ENCODE measurements at places on chromosomes 1 and 21. TPM values are rescaled to one million over a fixed set of nuclear protein-coding genes. Genes with fewer than 3 reads are reported as not detected.

The TCHHL1 gene
- not detected for total RNA-seq

The AMPD1 gene
- not detected for total RNA-seq

The LAMC2 gene
- total RNA-seq: 2.8 TPM

The ZCCHC17 gene
- total RNA-seq: 30.0 TPM

The PEX19 gene
- 43.7 TPM for total RNA-seq

DNA sequence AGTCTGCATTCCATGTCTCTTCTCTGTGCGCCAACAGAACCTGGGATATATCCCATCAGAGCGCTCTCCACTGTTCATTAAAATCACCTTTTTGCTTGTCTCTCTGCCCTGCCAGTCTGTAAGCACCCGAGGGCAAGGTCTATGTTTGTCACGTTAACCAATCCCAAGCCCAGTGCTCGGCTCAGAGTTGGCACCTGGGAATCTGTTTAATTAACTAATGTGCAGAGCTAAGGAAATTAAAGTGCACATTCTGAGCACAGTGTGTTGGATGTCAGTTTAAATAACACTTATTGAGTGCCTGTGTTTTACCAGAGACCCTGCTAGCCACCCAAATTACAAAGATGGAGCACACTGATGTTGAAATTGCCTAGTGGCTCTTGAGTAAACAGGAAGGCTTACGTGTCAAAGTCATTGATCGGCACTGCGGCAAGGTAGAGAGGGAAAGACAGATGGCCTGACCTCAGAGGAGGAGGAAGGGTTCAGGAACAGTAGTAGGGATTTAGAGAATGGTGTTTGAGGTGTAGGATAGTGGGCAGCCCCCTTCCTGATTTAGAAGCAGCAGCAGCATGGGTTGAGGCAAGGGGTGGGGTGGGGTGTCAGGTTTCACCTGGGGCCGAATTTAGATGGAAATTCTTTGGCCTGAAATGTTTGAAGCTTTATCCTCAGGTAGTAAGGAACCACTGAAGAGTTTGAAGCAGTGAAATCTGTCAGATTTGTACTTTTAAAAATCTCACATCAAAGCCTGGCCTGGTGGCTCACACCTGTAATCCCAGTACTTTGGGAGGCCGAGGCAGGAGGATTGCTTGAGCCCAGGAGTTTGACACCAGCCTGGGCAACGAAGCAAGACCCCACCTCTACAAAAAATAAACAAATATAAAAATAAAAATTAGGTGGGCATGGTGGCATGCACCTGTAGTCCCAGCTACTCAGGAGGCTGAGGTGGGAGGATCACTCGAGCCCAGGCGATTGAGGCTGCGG lies 7.7 kb downstream of the ARMH1 start:
- H3K27me3 ChIP-seq: no peaks in the 10 kb centered on the region
- peaks cover 4% of the 10 kb centered on the region for H3K4me1 ChIP-seq
- H3K36me3 ChIP-seq: no peaks in the 10 kb centered on the region
- no peak for DNase-seq

GRCh38 chr1:60091195-60091715 lies 17.7 kb upstream of the C1orf87 start:
- no peak overlapping the region for H3K27ac ChIP-seq
- H3K36me3 ChIP-seq: no peaks in the 10 kb centered on the region
- no peak for DNase-seq
- no peaks in the 10 kb centered on the region for H3K4me1 ChIP-seq

DNA sequence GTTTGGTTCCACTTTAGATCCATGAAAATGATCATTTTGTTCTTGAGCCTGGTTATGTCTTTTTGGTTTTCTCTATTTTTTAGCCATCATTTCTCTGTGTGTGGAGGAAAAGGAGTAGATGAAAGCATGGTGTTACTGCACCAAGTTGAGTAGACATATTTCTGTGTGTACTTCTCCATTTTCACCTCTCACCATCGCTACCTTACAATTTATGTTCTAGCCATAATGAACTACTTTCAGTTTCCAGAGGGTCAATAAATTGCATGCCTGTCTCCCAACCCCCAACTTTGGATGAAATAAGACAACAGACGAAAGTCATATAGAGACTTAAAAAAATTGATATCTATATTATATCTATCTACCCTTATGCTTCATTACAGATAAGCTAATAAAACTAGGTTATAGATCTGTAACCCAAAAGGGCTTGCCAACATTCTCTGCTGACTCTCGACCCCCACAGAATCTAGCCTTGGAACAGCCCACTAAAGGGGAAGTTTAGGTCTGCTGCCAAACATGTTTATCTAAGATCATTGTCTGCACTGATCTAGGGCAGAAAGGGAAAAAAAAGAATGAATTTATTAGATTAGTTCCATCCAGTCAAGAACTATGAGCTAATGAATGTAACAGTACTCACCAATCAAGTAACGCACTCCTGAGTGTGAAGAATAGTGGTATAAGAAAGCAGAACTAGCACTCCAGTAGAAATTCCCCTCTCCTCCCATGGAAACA lies 7.5 kb upstream of the MAN1A2 start:
- no peak for DNase-seq
- no peaks in the 10 kb centered on the region for H3K27me3 ChIP-seq
- H3K36me3 ChIP-seq: no peaks in the 10 kb centered on the region
- H3K4me3 ChIP-seq: no peak overlapping the region
- H3K27ac ChIP-seq: no peak overlapping the region
- H3K4me1 ChIP-seq: no peaks in the 10 kb centered on the region

- no peak overlapping the region for H3K4me3 ChIP-seq
- no peak for DNase-seq
- no peaks in the 10 kb centered on the region for H3K27me3 ChIP-seq
- peaks cover 19% of the 10 kb centered on the region for H3K36me3 ChIP-seq
Measured at GRCh38 chr1:226360106-226360746, 47.7 kb downstream of the PARP1 start.

DNA sequence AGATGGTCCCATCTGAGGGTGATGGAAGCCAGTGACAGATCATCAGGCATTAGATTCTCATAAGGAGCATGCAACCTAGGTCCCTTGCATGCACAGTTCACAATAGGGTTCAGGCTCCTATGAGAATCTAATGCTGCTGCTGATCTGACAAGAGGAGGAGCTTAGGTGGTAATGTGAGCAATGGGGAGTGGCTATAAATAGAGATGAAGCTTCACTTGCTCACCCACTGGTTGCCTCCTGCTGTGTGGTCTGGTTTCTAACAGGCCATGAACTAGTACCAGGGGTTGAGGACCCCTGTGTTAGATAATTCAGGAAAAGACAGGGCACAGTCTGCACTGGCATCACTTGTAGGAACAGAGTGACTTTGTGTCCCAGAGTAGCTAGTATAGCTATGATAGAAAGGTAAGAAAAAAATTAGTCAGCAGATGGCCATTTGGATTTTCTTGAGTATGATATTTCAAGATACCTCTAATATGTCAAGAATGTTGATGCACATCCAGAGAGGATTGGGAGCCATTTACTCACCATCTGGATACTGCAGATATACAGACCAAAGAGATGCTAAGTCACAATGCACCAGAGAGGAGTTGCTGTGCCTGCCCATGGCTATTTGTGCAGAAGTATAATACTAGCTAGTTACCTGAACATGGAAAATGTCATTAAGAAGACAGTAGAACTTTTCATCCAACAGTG lies 53.6 kb downstream of the ADCY10 start:
- H3K27me3 ChIP-seq: no peaks in the 10 kb centered on the region
- no peak for DNase-seq
- H3K27ac ChIP-seq: no peak overlapping the region
- no peaks in the 10 kb centered on the region for H3K4me1 ChIP-seq
- no peak overlapping the region for H3K4me3 ChIP-seq

DNA sequence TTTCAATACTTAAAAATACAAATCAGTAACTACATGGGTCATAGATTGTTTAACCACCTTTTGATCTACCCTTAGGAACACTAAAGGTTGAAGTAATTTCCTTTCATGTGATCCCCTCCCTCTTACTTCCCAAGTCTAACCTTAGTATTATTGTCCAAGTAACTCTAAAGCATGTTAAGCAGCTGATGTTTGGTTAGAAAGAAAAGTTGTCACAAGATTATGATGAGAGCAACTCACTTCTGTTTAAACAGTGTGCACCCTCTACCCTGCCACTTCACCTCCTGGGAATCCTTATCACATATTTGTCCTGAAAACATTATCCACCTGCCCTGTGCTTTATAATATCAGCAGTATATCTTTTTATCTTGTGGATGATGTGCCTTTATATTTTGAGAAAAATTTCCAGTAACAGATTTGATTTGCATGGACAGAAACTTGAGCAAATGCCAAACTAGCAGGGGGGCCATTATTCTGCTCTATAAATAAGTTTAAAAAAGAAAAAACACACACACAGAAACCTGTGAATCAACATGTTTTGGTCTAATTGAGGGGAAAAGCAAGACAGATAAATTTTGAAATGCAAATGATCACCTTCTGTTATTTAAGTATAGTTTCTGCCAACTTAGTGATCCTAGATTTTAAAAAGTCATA lies 194.3 kb downstream of the RPS6KC1 start:
- H3K4me1 ChIP-seq: no peaks in the 10 kb centered on the region
- DNase-seq: no peak
- no peak overlapping the region for H3K27ac ChIP-seq
- H3K36me3 ChIP-seq: no peaks in the 10 kb centered on the region

DNA sequence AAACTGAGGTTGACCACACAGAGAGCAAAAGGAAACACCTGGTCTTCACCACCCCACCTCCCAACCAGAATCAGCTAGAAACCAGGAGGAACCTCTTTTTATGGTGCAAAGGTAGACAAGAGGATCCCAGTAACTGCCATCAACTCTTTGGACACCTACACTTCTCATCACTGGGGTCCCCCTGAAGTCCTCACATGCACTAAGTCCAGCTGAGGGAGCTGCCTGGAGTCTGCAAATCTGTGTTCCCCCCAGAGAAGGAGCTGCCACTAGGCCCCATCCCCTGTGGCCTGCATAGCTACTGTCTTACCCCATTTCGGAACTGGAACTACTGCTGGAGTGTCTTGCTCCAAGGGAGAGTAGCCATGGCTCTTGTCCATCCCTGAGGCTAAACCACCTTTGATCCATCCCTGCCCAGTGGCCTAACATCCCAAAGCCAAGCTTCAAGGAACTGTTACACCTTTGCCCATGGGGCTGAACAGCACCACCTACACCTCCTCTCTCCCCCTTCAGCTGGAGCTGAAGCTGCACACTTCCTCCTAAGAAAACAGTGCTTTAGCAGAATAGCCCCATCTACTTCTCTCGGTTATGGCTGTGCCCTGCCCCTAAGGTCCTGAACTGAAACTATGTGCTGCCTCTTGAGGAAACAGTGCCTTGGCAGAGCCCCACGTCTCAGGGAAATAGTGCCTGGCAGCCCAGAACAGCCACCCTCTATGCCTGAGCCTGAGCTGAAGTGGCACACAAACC lies 85.4 kb upstream of the CD53 start:
- no peak for DNase-seq
- no peaks in the 10 kb centered on the region for H3K4me1 ChIP-seq
- no peaks in the 10 kb centered on the region for H3K36me3 ChIP-seq

- no peak overlapping the region for H3K27ac ChIP-seq
- H3K27me3 ChIP-seq: no peaks in the 10 kb centered on the region
- no peaks in the 10 kb centered on the region for H3K4me1 ChIP-seq
Measured at GRCh38 chr1:3511306-3511705, 56.8 kb downstream of the ARHGEF16 start.

- H3K4me1 ChIP-seq: peaks cover 12% of the 10 kb centered on the region
- peak; percentile 92 for DNase-seq
- H3K36me3 ChIP-seq: no peaks in the 10 kb centered on the region
Measured at GRCh38 chr1:17865912-17866739, 111.0 kb downstream of the ACTL8 start.

GRCh38 chr1:236120721-236121153 lies 21.6 kb upstream of the GPR137B start:
- H3K4me1 ChIP-seq: no peaks in the 10 kb centered on the region
- H3K27ac ChIP-seq: no peak overlapping the region
- H3K36me3 ChIP-seq: no peaks in the 10 kb centered on the region
- no peaks in the 10 kb centered on the region for H3K27me3 ChIP-seq

DNA sequence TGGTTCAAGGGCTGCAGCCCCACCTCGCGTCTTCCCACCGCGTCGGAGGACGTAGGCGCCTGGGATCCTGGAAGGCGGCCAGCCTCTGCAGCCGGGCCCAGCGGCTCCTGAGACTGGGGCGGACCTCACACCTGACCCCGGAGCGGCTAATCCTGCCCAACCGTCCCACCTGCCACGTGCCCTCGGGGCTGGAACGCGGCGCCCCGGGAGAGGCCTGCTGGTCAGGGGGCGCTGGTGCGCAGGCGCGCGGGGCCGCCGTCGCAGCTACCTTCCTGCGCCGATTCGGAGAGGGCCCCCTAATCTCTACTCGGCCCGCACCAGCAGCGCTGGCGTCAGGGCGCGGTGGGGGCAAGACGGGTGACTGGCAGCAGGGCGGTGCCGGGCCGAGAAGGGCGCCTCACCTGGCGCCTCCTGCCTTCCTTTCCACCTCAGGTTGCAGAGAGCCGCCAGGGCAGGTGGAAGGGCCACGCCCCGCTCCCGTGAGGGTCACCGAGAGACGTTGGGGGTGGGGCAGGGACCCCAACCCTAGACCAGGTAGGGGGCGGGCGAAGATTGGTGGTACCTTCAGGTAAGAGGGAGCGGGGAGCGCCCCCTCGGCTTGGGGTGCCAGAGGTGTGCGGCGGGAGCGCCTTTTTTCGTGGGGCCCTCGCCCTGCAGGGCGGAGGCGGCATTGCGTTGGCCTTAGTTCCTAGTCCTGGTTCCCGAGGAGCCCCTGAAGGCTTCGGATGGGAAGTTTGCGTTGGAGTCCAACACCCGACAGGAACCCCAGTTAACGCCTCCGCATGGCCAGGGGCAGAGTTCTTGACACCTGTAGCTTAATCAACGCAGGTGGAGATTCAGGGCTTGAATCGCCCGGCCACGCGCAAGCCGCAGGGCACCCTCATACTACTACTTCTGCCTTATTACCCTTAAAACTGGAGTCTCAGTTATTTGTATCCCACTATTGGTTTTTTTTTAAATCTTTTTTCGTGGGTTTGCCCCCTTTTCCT lies at the start of gene TDRD5:
Gene TDRD5 (plus strand): TSS at position 241 of the 989 bp plus-strand sequence. CDS start 784 bp downstream, outside the sequence.
- H3K36me3 ChIP-seq: no peaks in the 10 kb centered on the region
- no peak within 1 kb of the TSS for H3K4me3 ChIP-seq
- no peak for DNase-seq
- H3K27me3 ChIP-seq: peaks cover 2% of the 10 kb centered on the region

GRCh38 chr21:41091616-41092015 lies 76.3 kb upstream of the BACE2 start:
- H3K27me3 ChIP-seq: no peaks in the 10 kb centered on the region
- no peak overlapping the region for H3K27ac ChIP-seq
- no peaks in the 10 kb centered on the region for H3K36me3 ChIP-seq

DNA sequence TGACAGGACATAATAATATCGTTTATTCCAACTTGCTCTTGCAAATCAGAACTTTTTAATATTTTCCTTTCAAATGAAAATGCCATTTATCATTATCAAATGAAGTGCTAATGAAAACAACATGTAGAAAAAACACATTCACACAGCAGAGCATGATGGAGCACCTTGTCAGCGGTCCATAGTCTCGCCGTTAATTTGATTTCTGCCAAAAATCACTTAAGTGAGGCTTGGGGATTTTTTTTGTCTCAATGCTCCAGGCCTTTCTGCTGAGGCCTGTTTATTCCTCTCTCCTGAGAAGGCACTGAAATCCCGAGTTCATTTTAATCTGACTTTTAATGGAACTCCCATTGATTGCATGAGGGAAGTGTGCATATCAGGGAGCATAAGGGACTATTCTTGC lies 122.5 kb downstream of the ELAVL4 start:
- no peaks in the 10 kb centered on the region for H3K36me3 ChIP-seq
- H3K27ac ChIP-seq: no peak overlapping the region
- no peaks in the 10 kb centered on the region for H3K27me3 ChIP-seq
- DNase-seq: no peak
- H3K4me3 ChIP-seq: no peak overlapping the region

Data from fibroblast of lung (primary cell).